ENCODE measurements at places on chromosomes 5 and 9.

GRCh38 chr5:67283275-67283987 lies 86.8 kb upstream of the CD180 start:
- DNase-seq = no peak

GRCh38 chr9:137454597-137455358 lies 4.4 kb downstream of the NSMF start:
- no peak for DNase-seq

- no peak for DNase-seq
Observed at GRCh38 chr9:97271292-97271691, 36.2 kb upstream of the CCDC180 start.

DNA sequence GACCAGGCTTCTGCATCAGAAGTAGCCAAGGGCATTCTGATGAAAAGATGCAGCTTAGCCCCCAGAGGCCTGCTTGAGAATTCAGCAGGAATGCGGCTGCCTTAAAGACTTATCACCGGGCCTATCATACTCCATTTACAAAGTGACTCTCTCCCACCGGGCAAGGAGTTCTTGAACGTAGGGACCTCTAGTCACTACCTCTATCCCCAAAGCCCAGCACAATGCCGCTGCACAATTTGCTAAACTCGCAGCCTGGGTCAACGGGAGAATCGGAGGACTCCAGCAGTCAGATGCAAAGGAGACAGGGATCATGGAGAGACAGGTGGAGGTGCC lies 661 bp downstream of the PDCL start:
- DNase-seq = no peak

GRCh38 chr9:130996676-130997394 lies 12.1 kb upstream of the LAMC3 start:
- no peak for DNase-seq

GRCh38 chr5:72955143-72955767 lies 586 bp upstream of the FCHO2 start:
- DNase-seq = no peak

- DNase-seq = no peak
Observed at GRCh38 chr9:22395687-22396141, 50.9 kb upstream of the DMRTA1 start.

- no peak for DNase-seq
Observed at GRCh38 chr9:129481810-129482511, 138.9 kb downstream of the C9orf50 start.

- no peak for DNase-seq
Observed at GRCh38 chr9:14326264-14326826, 12.4 kb upstream of the NFIB start.
